Thyroid gland (tissue), 4 donors: ENCODE measurements at places on chromosomes 1 and 21. TPM values are rescaled to one million over a fixed set of nuclear protein-coding genes. Genes with fewer than 3 reads are reported as not detected.

- no peak for DNase-seq
- H3K36me3 ChIP-seq: no peaks in the 10 kb centered on the region
- H3K27ac ChIP-seq: no peak overlapping the region
- H3K4me3 ChIP-seq: no peak overlapping the region
Measured at GRCh38 chr1:232271991-232272589, 357.8 kb downstream of the SIPA1L2 start.

GRCh38 chr1:156476501-156477298 is 23.9 kb downstream of the MEF2D start:
- peaks cover 88% of the 10 kb centered on the region for H3K36me3 ChIP-seq
- H3K4me3 ChIP-seq: no peak overlapping the region
- no peak for DNase-seq
- H3K27me3 ChIP-seq: no peaks in the 10 kb centered on the region
- peaks cover 28% of the 10 kb centered on the region for H3K4me1 ChIP-seq

DNA sequence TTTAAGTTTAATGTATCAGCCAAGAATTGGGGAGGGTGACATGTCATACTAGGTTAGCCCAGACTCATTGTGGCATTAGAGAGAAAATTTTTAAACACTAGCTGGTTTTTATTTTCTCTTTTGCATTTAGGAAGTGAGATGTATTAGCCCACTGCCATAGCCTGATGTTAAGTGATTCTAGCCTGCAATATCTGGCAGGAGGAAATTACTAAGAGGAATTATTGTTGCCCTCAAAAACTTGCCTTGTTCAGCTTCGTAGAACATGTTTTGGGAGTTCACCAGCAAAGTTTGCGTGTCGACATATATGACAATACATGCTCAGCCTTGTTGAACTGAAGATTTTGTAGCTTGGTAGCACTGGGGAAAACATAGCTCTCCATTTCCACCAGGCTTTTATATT is 12.5 kb downstream of the ADAM30 start:
- no peak overlapping the region for H3K4me3 ChIP-seq
- no peaks in the 10 kb centered on the region for H3K36me3 ChIP-seq
- no peaks in the 10 kb centered on the region for H3K27me3 ChIP-seq
- H3K27ac ChIP-seq: no peak overlapping the region
- DNase-seq: no peak
- no peaks in the 10 kb centered on the region for H3K4me1 ChIP-seq

DNA sequence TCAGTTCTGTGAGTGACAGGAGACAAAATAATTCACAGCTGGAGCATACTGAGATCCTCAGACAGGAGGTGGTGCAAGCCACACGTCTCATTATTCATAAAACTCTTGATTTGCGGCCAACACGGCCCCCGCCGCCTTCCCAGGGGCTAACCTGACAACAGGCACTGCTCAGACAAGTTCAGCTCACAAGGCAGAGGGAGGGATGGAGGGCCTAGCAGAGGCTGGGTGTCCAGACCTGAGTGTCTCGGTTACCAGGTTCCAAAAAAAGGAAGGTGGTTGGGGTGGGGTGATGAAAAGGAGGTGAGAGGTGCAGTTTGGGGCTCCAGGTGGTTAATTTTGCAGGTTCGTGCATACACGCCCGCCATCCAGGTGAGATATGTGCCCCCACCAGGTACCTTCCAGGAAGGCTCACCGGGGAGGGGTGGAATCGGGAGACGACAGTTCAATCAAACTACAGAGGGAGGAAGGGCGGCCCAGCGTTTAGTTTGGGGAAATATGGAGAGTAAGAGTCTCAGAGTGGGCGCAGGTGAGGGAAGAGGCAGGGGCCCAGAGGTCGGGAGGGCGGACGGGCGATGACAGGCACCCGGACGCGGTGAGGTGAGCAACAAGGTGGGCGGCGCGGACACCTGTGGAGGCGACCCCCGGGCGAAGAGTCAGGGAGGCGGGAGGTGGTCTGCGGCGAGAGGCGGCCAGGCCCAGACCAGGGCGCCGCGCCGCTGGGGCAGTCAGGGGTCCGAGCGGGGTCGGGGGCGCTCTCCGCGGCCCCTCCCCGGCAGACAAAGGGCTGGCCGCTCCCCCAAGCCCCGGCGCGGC is 629 bp downstream of the CTNNBIP1 start:
- H3K4me1 ChIP-seq: peaks cover 17% of the 10 kb centered on the region
- peak; percentile 47 for DNase-seq
- no peaks in the 10 kb centered on the region for H3K36me3 ChIP-seq
- H3K4me3 ChIP-seq: peak overlapping the region; percentile 78

- no peaks in the 10 kb centered on the region for H3K27me3 ChIP-seq
- H3K36me3 ChIP-seq: no peaks in the 10 kb centered on the region
- no peaks in the 10 kb centered on the region for H3K4me1 ChIP-seq
- DNase-seq: no peak
- no peak overlapping the region for H3K27ac ChIP-seq
Measured at GRCh38 chr1:228268881-228269265, 61.0 kb downstream of the OBSCN start.

GRCh38 chr1:75554181-75554580 is 56.7 kb downstream of the SLC44A5 start:
- H3K36me3 ChIP-seq: no peaks in the 10 kb centered on the region
- DNase-seq: no peak
- H3K27me3 ChIP-seq: no peaks in the 10 kb centered on the region
- no peak overlapping the region for H3K4me3 ChIP-seq
- no peak overlapping the region for H3K27ac ChIP-seq
- H3K4me1 ChIP-seq: no peaks in the 10 kb centered on the region

- H3K4me3 ChIP-seq: no peak overlapping the region
- no peaks in the 10 kb centered on the region for H3K27me3 ChIP-seq
- DNase-seq: no peak
- no peaks in the 10 kb centered on the region for H3K4me1 ChIP-seq
- H3K36me3 ChIP-seq: no peaks in the 10 kb centered on the region
Measured at GRCh38 chr1:87933171-87933570, 604.5 kb downstream of the LMO4 start.

DNA sequence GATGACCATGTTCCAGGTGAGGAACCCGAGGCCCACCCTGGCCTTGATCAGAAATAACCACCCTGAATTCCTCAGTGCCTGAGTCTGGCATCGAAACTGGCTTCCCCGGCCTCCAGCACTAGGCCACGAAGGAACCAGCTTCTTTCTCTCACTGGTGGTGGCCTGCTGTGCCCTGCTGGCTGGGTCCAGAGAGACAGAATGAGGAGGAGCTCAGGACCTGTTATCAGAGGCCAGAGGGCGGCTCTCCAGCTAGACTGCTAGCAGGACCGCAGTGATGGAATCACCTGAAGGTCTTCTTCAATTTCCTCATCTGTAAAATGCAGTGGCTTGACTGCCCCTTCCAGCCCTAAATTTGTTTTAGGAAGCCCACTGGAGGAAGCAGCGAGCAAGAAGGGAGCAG is 20.5 kb downstream of the ROR1 start:
- H3K27ac ChIP-seq: no peak overlapping the region
- no peak overlapping the region for H3K4me3 ChIP-seq
- DNase-seq: no peak
- H3K4me1 ChIP-seq: peaks cover 7% of the 10 kb centered on the region
- no peaks in the 10 kb centered on the region for H3K36me3 ChIP-seq

DNA sequence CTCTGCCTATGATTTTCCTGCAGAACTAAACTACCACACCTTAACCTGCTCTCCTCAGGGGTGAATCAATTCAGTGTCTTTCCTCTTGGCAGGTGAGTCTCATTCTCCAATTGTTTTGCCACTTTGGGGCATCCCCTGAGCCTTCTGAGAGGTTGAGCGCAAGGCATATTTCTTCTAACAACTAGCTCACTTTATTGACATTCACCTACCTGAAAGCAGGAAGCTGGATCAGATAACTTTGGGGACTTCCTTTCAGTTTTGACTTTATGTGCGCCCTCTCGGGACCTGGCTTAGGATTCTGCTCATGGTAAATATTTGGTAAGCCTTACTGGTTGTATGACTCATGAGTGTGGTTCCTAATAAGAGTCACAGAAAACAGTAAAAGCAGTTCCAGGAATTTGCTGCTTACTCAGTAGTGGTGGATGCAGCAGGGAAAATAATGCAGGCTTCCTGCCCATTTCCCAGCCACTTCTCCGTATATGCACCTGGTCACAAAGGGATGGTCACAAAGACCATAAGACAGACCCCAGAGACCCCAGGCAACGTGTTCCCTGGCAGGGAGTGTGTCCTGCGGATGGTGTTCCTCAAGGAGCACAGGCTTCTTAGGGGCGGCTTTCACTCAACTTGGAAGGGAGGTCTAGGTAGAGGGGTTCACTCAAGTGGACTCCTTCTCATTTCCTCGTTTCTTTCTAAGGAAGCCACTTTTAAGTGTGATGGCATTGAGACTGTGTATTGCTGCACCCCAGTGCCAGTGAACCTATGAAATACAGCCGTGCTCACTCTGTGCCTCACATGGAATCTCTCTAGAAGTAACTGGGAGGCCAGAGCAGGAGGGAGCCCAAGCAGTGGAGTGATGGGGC is 22.0 kb upstream of the BATF3 start:
- no peak for DNase-seq
- H3K36me3 ChIP-seq: no peaks in the 10 kb centered on the region
- no peaks in the 10 kb centered on the region for H3K4me1 ChIP-seq
- no peak overlapping the region for H3K4me3 ChIP-seq

DNA sequence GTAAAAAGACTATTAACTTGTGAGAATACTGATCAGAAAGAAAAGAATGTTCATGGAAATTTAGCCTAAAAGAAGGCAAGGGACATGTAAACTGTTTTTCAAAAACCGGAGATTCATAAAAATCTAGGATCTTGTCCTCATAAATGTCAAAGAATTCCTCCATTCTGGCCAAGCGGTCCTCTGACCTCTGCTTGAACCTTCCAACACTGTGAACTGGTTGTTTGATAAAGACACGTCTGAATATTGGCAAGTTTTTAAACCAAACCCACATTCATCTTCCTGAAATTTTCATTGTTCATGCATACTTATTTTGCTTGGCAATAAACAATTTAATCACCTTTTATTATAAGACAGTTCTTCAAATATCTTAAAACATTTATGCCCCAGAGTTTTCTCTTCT is 19.8 kb downstream of the ASPM start:
- H3K4me3 ChIP-seq: no peak overlapping the region
- no peaks in the 10 kb centered on the region for H3K36me3 ChIP-seq
- H3K4me1 ChIP-seq: no peaks in the 10 kb centered on the region
- DNase-seq: no peak

GRCh38 chr21:45366931-45367401 is 38.0 kb upstream of the COL18A1 start:
- no peaks in the 10 kb centered on the region for H3K4me1 ChIP-seq
- H3K27me3 ChIP-seq: no peaks in the 10 kb centered on the region
- H3K27ac ChIP-seq: peak overlapping the region; percentile 46

GRCh38 chr1:198496216-198497143 is 44.0 kb downstream of the ATP6V1G3 start:
- no peaks in the 10 kb centered on the region for H3K36me3 ChIP-seq
- no peak overlapping the region for H3K27ac ChIP-seq
- H3K4me3 ChIP-seq: no peak overlapping the region
- H3K4me1 ChIP-seq: no peaks in the 10 kb centered on the region

DNA sequence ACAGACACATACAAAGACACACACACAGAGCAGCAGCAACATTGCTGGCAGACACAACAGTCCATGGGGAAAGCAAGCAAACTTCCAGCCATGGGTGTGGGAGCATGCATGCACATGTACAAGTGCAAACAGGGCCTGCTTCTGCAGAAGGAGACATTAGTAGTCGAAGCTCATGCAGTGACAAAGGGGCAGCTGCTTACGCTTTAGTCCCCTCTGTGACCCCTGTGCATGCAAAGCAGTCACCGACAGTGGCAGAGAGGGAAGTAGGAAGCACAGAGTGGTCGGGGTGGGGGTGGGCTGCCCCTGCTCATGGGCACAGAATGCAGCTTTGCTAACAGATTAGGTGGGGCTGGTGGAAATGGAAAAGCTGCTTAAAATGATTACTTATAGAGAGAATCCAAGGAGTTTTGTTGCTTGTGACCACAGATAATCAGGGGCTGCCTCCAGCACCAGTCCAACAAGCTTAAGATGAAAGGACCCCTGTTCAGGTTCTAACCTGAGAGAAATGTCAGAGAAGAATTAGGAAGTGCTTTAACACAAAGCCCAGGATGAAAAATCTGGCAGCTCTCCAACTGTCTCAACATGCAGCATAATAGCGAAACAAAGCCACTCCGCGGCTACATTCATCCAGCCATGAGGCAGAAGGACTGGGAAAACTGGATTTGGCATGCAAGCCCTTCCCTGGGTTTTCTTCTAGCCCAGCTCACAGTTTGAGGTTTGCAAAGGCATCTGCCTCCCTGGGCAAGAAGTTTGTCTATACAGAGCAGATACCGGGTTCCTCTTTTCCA is 378.9 kb downstream of the KCNH1 start:
- H3K4me3 ChIP-seq: no peak overlapping the region
- DNase-seq: peak; percentile 6
- no peak overlapping the region for H3K27ac ChIP-seq
- no peaks in the 10 kb centered on the region for H3K4me1 ChIP-seq

DNA sequence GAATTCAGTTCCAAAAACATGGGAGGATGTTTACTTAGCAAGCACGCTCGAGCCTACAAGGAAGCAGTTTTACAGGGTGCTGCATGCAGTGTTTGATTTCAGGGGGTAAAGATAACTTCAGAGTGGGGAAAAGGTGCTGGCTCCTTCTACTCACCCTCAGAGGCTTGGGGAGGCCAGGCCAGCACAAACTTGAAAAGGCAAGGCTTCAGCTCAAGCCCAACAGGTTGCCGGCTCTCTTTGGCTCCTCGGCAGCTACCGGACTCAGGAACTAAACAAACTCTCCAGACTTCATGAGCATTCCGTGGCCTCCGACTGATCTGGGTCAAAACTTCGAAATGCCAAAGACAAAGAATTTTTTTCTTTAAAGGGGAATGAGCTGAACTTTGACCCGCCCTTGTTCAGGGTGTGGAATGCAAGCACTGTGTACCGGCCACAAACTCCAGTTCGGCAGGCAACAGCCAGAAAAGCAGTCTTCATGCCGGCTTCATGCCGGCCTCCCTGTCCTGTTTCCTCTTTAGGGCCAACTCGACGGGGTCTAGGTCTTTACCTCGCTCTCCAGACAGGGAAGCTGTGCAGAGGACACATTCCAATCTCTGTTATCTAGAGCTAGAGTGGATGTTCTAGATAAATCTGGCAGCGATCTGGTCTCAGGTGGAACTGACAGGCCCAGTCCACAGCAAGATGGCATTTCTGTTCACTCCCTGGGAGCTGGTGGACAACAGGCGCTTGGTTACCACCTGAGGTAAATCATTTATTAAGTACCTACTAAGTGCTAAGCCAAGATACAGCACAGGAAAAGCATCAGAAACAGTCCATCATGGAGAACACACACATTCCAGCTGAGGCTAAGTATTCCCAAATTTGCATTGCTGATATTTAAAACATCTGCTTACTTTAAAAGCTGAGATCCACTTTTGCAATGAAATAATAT is 75.0 kb downstream of the CD46 start:
- no peak overlapping the region for H3K4me3 ChIP-seq
- peak; percentile 73 for DNase-seq
- H3K4me1 ChIP-seq: peaks cover 64% of the 10 kb centered on the region
- peaks cover 2% of the 10 kb centered on the region for H3K36me3 ChIP-seq

LCE2B gene
- not detected for total RNA-seq

SLC6A17 gene
- 0.49 TPM for total RNA-seq

SORT1 gene
- total RNA-seq: 126 TPM

TMEM81 gene
- 0.75 TPM for total RNA-seq

TCEA3 gene
- 26.8 TPM for total RNA-seq

ZNF593OS gene
- not detected for total RNA-seq

PPIAL4G gene
- not detected for total RNA-seq

OBSCN gene
- 24.0 TPM for total RNA-seq
